Panc1 (cell line): ENCODE measurements at places on chromosomes 7 and 10. TPM values are rescaled to one million over a fixed set of nuclear protein-coding genes. Genes with fewer than 3 reads are reported as not detected.

The SAMD9L gene
- total RNA-seq: 1.3 TPM

The NAT16 gene
- 0.15 TPM for total RNA-seq

The SPDYE9 gene
- not detected for total RNA-seq

The TDRD1 gene
- total RNA-seq: not detected

The LRRD1 gene
- total RNA-seq: 0.05 TPM

The VSTM4 gene
- total RNA-seq: 0.13 TPM

The UNC5B gene
- 1.1 TPM for total RNA-seq

The KCND2 gene
- total RNA-seq: not detected

The C10orf53 gene
- total RNA-seq: not detected

The HOXA7 gene
- not detected for total RNA-seq

The AEBP1 gene
- 0.62 TPM for total RNA-seq

The KIAA1217 gene
- total RNA-seq: 11.6 TPM

The PAX4 gene
- total RNA-seq: not detected

The NCOA4 gene
- total RNA-seq: 119 TPM

The MYL7 gene
- total RNA-seq: not detected

The SLC26A3 gene
- 0.36 TPM for total RNA-seq

DNA sequence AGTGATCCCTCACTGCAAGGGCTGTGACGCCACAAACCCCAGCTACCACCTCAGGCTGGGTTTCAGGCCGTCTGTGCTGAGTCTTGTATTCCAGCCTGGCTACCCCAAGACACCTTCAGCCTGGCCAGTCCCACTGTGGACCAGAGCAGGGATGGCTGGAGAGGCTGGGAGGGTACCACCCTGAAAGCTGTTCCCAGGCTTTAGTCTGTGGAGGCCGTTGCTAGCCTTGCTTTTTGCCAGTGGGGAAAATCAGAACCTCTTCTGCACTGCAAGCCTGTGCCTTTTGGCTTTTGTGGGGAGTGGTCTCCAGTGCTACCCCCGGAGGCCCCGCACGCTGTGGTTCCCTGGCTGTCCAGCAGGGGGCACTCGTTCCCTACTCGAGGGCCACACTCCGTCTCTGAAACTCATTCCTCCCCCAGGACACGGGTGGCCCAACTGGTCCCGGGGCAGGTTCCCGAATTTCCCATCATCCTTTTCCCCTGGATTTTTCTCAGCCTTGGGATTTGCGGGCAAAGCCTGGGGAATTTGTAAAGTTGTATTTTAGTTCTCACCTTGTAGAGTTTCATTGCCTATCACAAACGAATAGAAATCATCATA is 128.4 kb upstream of the BTBD16 start:
- DNase-seq: no peak

DNA sequence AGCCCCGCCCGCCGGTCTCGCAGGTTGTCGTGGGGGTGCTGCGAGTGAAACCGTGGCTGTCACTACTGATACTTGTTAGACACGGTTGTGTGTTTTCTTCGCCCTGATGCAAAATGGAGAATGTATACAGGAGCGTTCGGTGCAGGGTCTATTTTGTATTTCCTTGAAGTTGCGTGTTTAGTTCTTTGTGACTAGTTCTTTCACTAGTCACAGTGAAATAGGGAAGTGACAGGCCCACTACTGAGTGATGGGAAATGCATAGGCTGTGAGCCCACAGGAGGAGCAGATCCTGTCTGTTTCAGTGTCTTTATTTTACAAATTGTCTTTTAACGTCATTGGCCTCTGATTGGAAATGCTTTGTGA is 675 bp downstream of the ABRAXAS2 start:
- DNase-seq: no peak

- no peak for DNase-seq
Observed at GRCh38 chr10:12006671-12007070, 35.9 kb downstream of the UPF2 start.

GRCh38 chr10:107971411-107971810 is 806.9 kb upstream of the SORCS1 start:
- DNase-seq: no peak

GRCh38 chr10:105973360-105973759 is 1191.1 kb downstream of the SORCS1 start:
- DNase-seq: no peak

DNA sequence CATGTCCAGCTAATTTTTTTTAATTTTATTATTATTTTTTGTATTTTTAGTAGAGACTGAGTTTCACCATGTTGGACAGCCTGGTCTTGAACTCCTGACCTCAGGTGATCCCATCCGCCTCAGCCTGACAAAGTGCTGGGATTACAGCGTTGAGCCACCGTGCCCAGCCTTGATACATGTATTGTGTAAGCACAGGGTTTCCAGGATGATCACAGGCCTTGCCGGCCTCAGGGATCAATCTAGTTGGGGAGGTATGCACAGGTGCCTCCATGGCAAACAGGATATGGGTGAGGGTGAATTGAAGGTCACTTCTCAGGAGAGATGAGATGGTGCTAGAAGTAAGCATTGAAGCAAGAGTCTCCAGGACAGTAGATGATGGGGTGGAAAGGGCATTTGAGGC is 5.5 kb downstream of the MRPS17 start:
- no peak for DNase-seq

GRCh38 chr7:105068886-105069285 is 54.9 kb downstream of the KMT2E start:
- DNase-seq: no peak

DNA sequence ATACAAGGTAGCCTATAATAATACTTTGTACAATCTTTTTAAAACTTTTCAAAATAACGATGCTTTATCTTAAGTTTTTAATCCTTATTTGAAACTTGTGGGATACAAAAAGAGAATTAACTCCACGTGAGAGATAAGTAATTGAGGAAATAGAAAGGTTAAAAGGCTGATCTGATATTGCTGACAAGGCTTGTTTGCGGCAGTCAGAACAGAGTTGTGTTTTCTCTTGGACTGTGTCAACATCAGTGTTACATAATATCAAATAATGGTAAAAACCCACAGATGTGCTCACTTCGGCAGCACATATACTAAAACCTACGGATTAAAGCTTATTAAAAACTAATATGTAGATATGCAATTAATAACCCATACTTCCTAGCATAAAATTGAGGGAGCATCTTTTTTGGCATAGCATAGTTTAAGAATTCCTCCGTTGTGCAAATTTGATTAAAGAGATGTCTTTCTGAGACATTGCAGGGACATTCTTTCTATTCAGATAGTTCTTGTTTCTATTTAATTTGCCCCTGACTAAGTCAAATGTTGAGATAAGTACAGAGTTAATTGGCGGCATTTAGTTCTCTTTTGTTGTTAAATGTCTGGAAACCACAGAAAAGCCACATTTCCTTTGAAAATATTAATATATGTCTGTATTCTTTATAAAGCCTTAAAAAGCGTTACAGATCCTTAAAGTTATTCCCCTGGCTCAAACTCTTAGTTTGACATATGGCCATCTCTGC is 63.3 kb downstream of the FAM185A start:
- DNase-seq: no peak

DNA sequence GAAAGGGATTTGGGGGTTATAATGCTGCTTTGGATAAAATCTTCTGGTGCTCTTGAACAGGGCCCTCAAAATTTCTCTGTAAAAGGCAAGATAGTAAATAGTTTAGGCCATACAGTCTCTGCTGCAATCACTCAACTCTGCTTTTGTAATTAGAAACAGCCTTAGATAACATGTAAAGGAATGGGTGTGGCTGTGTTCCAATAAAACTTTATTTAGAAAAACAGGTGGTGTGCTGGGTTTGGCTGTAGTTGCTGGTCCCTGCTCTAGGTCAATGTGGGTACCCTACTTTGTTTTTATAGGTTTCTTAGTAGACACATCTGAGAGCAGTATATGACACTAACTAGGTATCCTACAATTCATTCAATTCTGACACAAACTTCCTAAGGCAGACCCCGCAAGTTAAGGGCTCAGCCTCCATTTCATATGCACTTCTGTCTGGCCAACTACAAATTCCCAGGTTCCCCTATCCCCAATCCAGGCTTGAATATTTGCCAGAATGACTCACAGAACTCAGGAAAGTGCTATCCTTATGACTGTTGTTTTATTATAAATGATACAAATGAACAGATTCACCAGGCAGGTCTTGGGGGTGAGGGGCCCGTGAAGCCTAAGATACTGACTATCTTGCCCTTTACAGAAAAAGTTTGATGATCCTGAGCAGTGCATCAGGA is 349.9 kb downstream of the RPS24 start:
- DNase-seq: no peak

DNA sequence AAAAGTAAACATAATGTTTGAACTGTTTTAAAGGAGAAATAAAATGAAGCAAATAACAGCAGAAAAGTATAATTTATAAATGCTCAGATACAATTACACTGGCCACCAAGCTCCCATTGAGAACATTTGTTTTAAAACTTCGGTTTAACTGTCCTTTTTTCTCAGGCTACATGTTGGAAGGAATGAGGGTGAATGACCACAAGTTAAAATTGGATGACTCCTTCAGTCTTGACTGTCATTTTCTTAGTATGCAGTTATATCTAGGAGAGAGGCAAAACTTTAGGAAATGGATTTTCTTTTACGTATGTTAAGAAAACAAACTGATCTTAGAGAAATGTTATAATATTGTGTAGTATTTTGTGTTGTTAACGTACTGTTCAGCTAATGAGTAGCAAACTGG is 5.0 kb downstream of the TRIM24 start:
- DNase-seq: no peak

GRCh38 chr7:6700793-6701192 is 6.0 kb downstream of the ZNF12 start:
- no peak for DNase-seq

GRCh38 chr10:18649364-18649959 is 1.9 kb downstream of the NSUN6 start:
- no peak for DNase-seq

- DNase-seq: no peak
Observed at GRCh38 chr10:88063861-88064557, 200.6 kb downstream of the PTEN start.

GRCh38 chr10:112363696-112364688 is 9.9 kb upstream of the ACSL5 start:
- DNase-seq: no peak

- peak; percentile 27 for DNase-seq
Observed at GRCh38 chr7:83791737-83792136, 142.8 kb upstream of the SEMA3E start.

DNA sequence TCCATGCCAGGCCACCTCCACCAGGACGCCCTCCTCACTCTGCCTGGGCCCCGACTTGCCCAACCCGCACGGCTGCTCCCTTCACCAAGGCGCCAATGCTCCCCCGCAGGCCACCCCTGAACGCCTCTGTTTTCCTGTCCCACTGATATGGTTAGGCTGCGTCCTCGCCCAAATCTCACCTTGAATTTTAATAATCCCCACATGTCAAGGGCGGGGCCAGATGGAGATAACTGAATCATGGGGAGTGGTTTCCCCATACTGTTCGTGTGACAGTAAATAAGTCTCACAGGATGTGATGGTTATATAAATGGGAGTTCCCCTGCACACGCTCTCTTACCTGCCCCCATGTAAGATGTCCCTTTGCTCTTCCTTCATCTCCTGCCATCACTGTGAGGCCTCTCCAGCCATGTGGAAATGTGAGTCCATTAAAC is 29.8 kb downstream of the RSU1 start:
- no peak for DNase-seq

GRCh38 chr7:77765481-77765880 is 32.8 kb downstream of the TMEM60 start:
- no peak for DNase-seq

DNA sequence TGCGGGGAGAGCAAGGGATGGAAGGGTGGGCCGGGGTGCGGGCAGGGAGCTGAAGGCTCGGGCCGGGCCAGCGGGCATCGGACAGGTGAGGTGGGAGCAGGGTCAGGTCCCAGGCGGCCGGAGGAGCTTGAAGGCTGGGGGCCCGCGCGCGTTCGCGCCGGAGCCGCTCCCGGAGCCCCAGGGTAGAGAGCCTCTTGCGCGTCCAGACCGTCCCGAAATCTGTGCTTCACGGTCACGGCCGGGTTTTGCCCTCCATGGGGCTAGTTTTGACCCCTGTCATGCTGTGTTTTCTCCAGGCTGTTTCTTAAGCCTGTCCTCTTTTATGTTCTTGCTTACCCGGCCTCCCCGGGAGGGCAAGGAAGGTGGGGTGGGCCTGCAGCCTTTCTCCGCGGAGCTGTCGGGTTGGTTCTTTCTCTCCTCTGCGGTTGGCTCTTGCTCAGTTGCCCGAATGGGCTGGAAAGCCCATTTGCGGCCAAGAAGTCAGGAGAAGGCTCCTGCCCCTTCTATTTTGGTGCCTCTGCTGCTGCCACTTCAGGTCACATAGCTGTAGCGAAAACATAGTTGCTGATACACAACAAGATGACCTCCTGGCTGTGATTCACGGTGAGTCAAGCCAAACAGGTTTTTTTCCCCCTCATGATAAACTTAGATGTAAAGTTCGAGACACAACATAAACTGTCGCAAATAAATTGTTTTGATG is 650 bp downstream of the UBE2D1 start:
- DNase-seq: peak; percentile 30

DNA sequence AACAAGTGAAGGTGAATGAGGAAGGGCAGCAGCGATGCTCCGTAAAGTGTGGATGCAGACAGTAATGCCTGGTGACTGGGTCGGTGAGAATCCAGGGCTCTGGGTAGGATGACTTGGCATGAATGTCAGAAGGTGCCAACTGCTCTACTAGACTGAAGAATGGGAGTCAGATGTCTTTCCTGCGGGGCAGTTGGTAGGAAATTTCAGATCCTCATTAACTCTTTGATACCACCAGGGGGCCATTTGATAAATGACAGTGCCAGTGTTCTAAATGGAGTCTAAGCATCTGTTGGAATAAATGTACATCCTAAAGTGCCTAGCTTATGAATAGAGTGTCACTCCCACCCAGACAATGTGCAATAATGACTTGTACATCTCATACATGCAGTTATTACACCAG is 462.0 kb downstream of the GRM8 start:
- no peak for DNase-seq

GRCh38 chr10:21534604-21535493 is 817 bp downstream of the MLLT10 start:
- no peak for DNase-seq

- DNase-seq: no peak
Observed at GRCh38 chr10:67816719-67817118, 21.3 kb downstream of the DNAJC12 start.
